ENCODE measurements at places on chromosomes 7 and 10. TPM values are rescaled to one million over a fixed set of nuclear protein-coding genes. Genes with fewer than 3 reads are reported as not detected.
A peak's percentile ranks its signal among the peaks of the same experiment; 100 is the strongest.

DNA sequence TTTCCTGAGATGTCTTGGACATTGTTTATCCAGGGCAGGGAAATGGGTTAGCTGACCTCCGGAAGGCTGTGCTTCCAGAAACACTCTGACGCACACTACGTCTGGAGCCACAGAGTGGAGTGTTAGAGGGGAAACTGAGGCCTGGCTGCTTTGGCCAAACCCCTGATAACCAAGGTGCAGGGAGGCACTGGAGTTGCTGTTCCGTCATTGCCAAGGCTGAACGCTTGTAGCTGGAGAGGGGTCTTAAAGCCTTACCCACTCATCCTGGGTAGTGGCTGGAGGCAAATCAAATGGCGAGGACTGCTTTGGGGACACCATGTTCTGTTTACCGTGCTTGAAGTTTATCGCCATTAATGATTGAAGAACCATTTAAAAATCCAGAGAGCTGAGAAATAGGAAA is 604.1 kb upstream of the FOXK1 start:
- no peak for DNase-seq

GRCh38 chr10:71998119-71998839 is 34.1 kb downstream of the CHST3 start:
- peak; percentile 12 for DNase-seq

- no peak for DNase-seq
These were observed 551.7 kb upstream of the LRRN3 start for GRCh38 chr7:110539216-110539615.

GRCh38 chr7:107742678-107743566 is 1.0 kb upstream of the CBLL1 start:
- no peak for DNase-seq

DNA sequence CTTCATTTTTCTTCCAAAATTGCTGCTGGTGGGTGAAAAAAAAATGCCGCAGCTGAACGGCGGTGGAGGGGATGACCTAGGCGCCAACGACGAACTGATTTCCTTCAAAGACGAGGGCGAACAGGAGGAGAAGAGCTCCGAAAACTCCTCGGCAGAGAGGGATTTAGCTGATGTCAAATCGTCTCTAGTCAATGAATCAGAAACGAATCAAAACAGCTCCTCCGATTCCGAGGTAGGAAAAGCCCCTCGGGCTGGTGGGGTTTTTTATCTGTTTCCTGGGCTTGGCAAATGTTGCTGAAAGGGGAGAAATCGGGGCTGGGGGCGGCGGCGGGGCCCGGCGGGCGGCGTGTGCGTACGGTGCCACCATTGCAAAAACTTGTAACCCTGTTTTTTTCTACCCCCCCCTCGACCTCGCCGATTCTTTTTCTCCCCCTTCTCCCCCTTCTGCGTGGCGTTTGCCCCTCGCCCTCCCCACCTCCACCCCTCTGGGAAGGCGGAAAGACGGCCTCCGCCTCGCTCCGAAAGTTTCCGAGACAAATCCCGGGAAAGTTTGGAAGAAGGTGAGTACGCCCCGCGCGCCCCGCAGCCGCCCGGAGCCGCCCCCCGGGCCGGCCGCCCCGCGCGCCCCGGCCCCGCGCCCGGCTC is 789 bp downstream of the TCF7L2 start:
- DNase-seq, result peak; percentile 34

- peak; percentile 90 for DNase-seq
These were observed 84.6 kb upstream of the CAPZA2 start for GRCh38 chr7:116777651-116778281.

- DNase-seq, result peak; percentile 78
These were observed 154.1 kb upstream of the AHR start for GRCh38 chr7:17144322-17144721.

- DNase-seq, result no peak
These were observed 5.6 kb downstream of the HTRA1 start for GRCh38 chr10:122466951-122467381.

DNA sequence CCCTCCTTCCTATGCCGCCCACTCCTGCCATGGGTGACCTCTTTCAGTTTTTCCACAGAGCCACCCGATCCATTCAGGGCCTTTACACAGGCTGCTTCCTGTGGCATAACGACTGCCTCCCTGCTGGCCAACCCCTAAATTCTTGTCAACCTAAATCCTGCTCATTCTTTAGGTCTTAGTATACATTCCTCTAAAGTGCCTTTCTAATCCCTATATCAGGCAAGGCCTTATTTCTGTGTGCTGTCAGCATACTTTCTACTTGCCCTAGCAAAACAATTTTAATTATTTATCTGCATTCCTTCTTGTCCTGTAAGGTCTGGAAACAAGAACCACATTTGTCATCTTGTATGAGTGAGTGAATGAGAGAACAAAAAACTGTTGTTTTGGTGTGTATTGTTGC is 132.4 kb downstream of the DNAH11 start:
- DNase-seq, result no peak

- DNase-seq, result no peak
These were observed 560 bp downstream of the CPA4 start for GRCh38 chr7:130293521-130293920.

- no peak for DNase-seq
These were observed 156.9 kb upstream of the SH2B2 start for GRCh38 chr7:102129636-102130370.

DNA sequence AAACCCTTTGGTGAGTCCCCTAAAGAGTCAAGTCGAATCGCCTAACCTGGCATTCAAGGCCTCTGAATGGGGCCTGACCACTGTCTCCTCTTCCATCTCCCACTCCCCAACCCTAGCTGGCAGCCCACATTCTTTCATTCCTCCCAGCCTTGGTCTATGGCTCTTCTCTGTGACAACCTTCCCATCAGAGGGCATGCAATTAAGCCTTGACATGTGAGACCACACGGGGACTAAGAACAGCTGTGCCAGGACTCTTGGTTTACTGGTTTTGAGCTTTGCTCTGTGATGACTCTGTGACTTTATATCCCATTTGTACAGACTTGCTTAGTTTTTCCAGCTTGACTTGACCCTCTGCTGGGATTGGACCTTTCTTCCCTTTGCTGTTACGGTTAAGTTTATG is 116.6 kb downstream of the BUB3 start:
- no peak for DNase-seq

DNA sequence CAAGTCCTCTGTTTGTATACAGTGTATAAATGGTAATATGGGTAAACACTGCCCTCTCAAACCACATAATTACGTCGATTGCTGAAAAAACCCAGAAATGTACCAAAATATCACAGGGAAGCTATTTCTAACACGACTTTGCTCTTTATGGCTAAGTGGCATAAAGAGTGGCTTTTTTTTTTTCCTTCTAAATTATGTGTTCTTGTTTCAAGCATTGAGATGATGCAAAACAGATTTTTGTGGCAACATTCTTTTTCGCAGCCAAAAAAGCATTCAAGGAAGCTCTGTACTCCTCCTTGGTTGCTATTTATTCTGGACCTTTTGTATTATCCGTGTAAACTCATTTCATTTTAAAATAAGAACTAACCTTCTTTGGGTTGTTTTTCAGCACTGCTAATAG is 138.9 kb downstream of the VTI1A start:
- no peak for DNase-seq

DNA sequence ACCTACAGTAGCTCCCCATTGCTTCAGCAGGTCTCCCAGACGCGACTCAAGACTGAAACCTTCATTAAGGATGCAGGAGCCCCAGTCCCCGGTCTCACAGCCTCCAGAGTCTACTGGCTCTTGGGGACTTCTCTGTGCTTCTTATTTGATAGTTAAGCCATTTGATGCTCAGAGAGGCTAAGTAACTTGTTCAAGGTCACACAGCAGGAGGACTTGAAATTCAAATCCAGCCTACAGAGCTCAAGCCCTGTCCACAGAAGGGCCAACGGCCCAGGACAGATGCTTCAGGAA is 21.2 kb upstream of the ZMIZ1 start:
- no peak for DNase-seq

GRCh38 chr7:143373255-143373794 is 7.8 kb upstream of the ZYX start:
- DNase-seq, result peak; percentile 30

DNA sequence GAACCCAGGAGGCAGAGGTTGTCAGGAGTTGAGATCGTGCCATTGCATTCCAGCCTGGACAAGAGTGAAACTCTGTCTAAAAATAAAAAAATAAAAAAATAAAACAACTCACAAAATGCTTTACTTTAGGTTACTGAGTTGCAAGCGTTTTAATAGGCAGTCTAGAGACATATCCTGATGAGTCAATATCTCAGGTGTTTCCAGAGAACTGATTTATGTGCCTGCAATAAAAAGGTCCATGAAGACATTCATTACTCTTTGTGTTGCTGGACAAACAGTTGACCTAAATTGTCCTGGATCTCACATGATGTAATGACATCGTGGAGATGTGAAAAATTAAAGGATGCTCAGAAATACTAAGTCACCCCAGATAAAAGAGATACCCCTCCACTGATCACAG is 31.5 kb downstream of the CDNF start:
- peak; percentile 50 for DNase-seq

STEAP4 gene
- total RNA-seq, result 1.7 TPM

ST8SIA6 gene
- total RNA-seq, result not detected

SNCG gene
- total RNA-seq, result 0.86 TPM

IL15RA gene
- total RNA-seq, result 5.9 TPM

Data from PC-3 (cell line).